Transverse colon (tissue), 4 donors: ENCODE measurements at places on chromosomes 7 and 10. TPM values are rescaled to one million over a fixed set of nuclear protein-coding genes. Genes with fewer than 3 reads are reported as not detected.

Gene VGF
- total RNA-seq: 0.95 TPM

Gene CLRN3
- 35.2 TPM for total RNA-seq

Gene CUBN
- 0.37 TPM for total RNA-seq

Gene MUC12
- 445 TPM for total RNA-seq

Gene GBF1
- 97.6 TPM for total RNA-seq

Gene PLEKHS1
- 0.60 TPM for total RNA-seq

Gene SLC18A3
- 1.5 TPM for total RNA-seq

Gene CLDN3
- total RNA-seq: 1,662 TPM

Gene OLAH
- not detected for total RNA-seq
